ENCODE measurements at places on chromosomes 4 and X.

DNA sequence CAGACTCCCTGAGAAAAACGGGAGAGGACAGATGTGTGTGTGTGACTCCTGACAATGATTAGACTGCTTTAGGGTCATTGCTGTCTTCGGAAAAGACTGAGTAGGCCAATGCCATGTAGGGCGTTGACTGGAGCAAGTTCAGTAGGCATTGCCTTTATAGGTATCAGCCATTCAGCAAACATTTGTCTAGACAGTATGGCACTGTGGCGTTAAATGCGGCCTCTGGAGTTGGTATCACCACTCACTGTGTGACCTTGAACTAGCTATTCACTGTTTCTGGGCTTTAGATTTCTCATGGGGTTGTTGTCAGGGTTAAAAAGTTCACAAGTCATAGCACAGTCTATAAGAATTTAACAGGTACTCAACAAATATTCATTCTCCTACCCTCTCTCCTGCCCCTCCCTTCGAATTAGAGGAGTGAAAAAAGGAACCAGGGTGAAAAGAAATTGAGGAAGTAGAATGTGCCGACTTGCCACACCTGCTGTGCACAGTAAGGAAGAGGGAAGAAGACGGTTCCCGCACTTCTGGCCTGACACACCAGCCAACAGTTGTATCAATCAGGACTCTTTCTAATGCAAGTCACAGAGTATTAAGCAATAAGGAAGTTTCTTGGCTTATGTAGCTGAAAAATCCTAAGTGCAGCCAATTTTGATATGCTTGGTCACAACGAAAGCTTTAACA, 83.2 kb upstream of the PLAC8 start:
- DNase-seq, result peak; percentile 53

DNA sequence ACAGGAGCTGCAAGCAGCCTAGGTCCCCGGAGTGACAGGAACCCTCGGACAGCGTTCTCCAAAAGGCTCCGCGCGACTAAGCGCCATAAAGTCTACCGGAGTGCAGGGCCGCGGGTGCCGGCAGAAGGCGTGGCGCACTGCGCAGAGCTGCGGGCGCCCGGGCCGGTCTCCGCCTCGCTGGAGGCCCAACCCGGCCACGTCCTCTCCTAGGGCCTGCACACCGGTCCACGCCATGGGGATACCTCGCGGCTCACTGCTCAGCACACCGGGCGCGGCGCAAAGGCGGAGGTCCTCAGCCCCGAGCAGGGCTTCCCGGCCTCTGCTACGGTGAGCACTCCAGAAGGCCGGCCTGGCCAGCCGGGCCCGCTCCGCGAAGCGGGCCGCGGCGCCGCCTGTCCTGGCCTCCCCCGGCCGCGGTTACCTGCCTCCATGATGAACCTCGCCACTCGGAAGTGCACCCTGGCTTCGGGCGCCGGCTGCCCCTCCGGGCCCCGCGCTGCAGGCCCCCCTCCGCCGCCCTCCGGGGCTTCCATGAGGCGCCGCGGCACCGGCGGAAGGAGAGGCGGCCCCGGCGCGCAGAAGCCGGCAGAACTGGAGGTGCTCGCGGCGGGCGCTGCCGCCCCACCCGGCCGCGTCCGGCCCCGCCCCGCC, at the start of gene CCNQ:
TSS of gene CCNQ (minus strand) at position 599 of the 651 bp plus-strand sequence. CDS start at position 533, 66 bp downstream.
- peak; percentile 36 for DNase-seq

GRCh38 chr4:20643631-20644030, 56.6 kb upstream of the PACRGL start:
- no peak for DNase-seq

GRCh38 chr4:26275281-26275680, 45.5 kb upstream of the RBPJ start:
- no peak for DNase-seq

GRCh38 chr4:87524456-87524855, 4.7 kb downstream of the SPARCL1 start:
- no peak for DNase-seq

DNA sequence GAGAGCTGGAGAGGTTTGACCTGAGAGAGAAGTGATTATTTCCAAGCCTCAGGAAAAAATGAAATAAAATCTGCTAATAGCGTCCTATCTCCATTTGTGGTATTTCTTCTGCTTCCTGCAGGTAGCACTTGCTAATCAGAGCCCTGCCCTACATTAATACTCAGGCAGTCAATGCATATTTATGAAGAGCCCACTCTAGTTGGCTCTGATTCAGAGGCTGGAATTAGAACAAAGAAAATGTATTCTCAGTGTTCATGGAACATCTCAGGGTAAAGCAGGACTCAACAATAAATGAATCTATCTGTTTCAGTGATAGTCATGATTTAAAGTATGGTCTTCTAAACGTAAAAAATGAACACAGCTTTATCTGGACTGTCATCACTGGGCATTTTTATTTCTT, 1.4 kb upstream of the ATP8A1 start:
- no peak for DNase-seq

DNA sequence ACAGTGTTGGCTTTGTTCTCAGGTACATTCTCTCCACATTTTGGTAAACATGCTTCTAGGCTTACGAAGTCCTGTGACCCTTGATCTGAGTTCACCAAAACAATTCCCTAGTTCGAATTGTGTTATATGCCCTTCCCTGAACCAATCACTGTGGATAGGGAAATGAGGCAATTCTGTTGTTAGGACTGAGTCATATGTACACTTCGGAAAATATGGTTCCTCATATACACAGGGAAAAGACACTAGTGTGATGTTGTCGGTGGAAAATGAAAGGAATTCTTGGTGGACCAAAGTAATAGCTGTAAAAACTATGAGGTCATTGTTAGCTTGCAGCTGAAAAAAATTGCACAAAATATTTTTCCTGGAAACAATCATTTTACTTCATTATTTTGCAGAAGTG, 46.6 kb upstream of the MAGEC2 start:
- DNase-seq, result peak; percentile 74

DNA sequence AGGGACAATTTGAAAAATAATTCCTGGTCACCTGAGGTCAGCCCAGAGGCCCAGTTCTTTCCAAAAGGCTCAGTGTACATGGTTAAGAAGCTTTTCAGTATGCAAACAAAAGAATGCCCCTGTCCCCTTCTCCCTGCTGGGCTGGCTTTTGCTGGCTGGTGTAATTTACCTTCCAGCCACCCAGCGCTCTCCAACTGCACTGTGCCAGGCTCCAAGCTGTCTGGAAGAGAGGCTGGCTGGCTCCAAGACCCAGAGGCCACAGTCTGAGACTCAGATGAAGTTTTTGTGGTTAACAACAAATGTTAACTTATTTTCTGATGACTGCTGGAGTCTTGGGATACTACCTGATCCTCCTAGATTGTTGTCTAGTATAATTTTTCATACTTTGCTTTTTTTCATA, 11.9 kb upstream of the KIT start:
- no peak for DNase-seq

DNA sequence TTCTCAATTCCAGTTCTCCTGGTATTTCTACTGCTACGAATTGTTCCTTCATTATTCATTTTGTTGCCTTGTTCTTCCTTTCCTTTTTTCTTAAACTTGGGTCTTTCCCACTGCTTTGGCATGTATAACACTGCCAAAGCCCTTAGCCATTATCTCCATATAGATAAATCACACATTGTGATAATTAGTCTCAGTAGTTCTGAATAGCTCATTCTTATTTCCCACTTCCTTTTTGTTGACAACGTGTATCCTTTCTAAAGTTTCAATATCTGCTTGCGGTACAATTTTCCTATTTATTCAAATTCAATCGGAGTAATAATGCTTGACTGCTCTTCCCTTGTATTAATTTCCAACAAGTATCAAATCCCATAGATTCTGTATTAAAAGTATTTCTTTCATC, 14.5 kb upstream of the CAMK2D start:
- DNase-seq, result no peak

- DNase-seq, result no peak
These were observed 128.6 kb downstream of the ARHGAP6 start for GRCh38 chrX:11537141-11537540.

- no peak for DNase-seq
These were observed 67.3 kb downstream of the PDLIM5 start for GRCh38 chr4:94519019-94519418.

GRCh38 chr4:112973750-112974251, 75.7 kb upstream of the ANK2 start:
- DNase-seq, result no peak

GRCh38 chrX:85859426-85859825, 187.9 kb downstream of the CHM start:
- peak; percentile 0 for DNase-seq

DNA sequence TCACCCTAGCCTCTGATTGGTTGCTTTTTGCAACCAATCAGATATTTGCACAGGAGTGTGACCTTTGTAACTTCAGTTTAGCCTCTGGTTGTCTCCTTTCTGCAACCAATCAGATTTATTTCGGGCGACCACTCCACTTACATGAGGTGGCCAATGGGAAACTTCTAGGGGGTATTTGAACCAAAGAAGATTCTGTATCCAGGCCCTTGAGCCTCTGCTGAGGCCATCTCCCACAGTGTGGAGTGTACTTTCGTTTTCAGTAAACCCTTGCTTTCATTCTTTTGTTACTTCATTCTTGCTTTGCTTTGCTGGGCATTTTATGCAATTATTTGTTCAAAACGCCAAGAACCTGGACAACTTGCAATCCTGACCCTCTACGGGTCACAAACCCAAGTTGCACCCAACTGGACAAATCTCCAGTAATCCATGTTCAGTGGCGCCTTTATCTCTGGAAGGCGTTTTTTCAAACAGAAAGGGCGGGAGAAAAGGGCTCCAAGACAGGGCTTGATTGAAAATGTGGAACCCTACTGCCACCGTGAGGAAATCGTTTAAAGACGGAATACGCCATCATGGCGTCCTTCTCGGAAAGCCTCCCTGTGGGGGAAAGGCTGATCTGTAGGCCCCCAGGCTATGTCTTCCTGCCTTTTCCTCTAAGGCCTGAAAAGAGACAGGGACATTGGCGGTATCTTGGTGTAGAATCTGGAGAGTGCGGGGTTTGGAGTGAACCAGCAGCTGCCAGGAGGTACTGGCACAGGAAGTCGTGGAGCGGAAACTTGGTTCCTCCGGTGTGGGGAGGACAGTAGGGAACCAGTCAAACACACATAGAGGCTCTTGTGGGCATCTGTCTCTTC, 184.6 kb downstream of the OR13H1 start:
- no peak for DNase-seq

GRCh38 chrX:150903110-150903508, 4.6 kb upstream of the CD99L2 start:
- DNase-seq, result no peak

GRCh38 chr4:28278676-28279075, 1418.0 kb downstream of the STIM2 start:
- peak; percentile 16 for DNase-seq

DNA sequence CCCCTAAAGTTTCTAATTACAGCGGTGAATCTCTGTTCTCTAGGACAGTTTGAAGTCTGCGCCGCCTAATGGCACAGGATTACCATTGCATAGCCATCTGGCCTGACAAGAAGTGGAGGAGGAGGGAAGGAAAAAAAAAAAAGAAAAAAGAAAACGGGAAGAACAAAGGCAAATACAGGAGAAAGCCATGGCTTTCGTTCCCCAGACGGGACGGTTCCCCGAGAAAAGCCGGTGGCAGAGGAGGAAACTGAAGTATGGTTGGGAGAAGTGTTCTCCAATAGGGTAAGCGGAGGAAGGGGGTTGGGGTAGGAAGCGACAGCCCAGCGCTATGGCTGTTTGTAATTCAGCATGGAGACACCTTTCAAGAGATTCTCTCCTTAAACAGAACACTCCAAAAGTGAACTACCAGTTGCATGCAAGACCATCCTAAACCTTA, 80.8 kb downstream of the HMGN5 start:
- DNase-seq, result peak; percentile 59

DNA sequence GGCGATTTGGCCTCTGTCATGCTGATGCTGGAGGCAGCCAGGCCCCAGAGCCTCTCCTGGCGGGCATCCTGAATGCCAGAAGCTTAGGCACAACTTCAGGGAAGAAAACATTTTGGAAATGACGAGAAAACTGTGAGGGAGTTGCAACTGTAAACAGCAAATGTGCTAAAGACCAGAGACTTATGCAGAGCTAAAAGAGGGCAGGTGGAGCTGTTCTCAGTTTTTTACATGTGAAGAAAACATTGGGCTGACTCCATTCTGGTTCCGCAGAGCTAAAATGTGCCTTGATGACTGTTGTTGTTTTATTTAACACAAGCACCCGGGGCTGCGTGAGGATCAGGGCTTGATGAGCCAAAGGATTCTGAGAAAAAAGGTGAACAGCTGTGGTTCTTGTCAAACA, 10.8 kb upstream of the ARX start:
- DNase-seq, result no peak

- DNase-seq, result no peak
These were observed 560.4 kb downstream of the STPG2 start for GRCh38 chr4:97582890-97583289.

GRCh38 chr4:96483308-96484030, 643.6 kb downstream of the PDHA2 start:
- DNase-seq, result peak; percentile 2

DNA sequence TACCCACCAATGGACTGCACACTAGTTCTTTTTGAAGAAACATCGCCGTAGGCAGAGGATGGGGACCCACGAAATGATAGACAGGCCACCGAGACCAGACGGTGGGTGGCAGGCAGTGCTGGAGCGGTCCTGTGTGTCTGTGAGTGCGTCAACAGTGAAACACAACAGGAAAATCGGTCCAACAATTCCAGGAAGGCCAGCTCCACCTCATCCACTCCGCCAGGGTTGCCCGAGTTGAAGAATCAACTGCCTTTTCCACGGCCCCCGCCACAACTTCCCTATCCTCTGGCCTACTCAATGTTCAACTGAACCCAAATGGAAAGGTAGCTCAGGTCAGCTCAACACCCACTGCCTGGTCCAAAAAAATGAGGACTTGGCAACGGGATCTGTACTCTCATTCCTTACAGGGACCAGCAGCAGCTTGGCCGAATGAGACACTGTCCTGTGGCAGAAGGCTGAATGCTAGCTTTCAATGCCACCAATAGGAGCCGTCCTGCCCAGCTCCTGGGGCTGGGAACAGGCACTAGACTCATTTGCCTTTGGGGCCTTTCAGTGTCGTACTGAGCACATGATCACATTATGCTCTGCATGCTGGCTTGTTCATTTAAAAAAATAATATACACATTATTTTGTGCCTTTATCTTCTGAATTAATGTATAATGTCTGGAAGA, 43.5 kb downstream of the MID1 start:
- DNase-seq, result peak; percentile 43

GRCh38 chr4:119138046-119138445, 2.4 kb downstream of the MYOZ2 start:
- DNase-seq, result no peak

GRCh38 chrX:111095974-111096895, at the start of gene PAK3:
PAK3 (plus strand) TSS chrX:111096191; CDS start chrX:111123104, 26,913 bp downstream.
- DNase-seq, result peak; percentile 58

DNA sequence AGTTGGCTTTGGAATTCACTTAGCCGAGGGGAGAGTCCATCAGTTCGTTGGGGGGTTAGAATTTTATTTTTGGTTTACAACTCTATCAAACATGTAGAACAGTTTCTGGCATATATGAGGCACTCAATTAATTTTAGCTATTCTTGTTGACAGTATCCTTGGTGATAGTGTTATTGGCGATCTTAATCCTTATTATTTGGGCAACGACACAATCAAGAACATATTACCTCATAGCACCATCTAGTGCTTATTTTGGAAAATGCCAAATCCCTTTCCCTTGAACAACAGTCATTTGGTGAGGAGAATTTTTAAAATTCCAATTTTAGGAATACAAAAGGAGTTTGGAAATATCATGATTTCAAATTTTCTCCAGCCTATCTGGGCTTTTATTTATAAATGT, 17.9 kb upstream of the PGRMC1 start:
- DNase-seq, result peak; percentile 9

- DNase-seq, result no peak
These were observed 20.2 kb downstream of the OFD1 start for GRCh38 chrX:13754765-13755164.

- no peak for DNase-seq
These were observed 120.1 kb upstream of the GPM6A start for GRCh38 chr4:175932116-175932515.

GRCh38 chr4:35541146-35541887, 703.0 kb downstream of the ARAP2 start:
- no peak for DNase-seq
